ENCODE measurements at places on chromosomes 5 and 9.

DNA sequence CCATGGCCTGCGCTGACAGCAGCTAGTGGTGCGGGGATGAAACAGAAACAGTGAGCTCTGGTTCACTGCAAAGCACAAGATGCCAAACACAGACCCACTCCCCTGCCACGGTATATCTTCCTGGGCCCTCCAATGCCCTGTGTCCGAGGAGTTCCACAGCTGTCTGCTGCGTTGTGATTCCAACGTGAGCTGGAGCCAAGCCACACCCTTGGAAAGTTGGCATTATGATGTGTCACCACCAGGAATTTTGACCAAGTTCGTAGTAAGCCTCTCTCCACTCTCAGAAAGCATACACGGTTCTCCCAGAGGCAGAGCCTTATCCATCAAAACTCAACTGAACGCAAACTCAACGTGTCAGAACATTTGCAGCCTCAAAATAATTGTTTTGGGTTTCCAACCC is 55.6 kb downstream of the MACROH2A1 start:
- no peak for DNase-seq

DNA sequence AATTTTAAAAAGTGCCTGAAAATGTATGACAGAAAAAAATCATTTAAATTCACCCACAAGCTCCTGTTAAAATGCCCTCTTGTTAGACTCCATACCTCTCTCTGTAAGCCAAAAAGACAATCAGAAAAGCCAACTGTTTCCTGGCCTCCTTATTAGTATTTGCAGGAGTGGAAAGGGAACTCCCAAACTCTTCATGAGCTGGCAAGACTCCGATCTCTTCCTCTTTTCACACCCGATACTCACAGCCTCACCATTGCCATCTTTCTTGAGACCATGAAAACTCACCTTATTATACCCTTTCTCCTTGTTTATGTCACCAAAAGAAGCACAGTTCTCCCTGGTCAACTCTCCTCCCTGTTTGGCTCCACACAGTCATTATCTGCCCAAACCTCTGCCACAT is 197.8 kb downstream of the DMAC1 start:
- DNase-seq = no peak

DNA sequence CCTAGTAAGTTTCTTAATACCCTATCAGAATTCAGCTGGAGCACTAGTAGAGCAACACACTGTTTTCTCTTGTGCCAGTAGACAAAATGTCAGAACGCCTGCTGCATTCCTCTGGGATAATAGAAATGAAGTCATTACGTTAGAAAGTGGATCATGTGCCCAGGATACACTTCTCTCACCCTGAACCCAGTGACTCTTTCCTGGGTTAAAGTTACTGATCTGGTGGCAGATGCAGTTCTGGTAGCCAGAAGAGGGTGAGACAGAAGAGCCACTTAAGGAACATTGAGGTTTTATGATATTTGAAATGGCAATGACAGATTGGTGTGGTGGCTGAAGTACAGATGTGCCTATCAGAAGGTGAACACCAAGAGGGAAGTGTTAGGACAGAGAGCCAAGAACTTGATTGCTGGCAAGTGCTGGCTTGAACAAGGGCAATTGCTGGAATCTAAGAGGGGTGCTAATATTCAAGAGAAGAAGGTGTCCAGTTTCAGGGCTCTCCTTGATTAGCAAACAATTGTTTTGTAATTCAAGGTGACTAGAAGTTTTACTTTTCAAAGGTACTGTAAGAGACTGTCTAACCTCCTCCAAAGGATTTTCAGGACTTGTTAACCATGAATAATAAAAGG is 93.7 kb upstream of the ERBIN start:
- no peak for DNase-seq

DNA sequence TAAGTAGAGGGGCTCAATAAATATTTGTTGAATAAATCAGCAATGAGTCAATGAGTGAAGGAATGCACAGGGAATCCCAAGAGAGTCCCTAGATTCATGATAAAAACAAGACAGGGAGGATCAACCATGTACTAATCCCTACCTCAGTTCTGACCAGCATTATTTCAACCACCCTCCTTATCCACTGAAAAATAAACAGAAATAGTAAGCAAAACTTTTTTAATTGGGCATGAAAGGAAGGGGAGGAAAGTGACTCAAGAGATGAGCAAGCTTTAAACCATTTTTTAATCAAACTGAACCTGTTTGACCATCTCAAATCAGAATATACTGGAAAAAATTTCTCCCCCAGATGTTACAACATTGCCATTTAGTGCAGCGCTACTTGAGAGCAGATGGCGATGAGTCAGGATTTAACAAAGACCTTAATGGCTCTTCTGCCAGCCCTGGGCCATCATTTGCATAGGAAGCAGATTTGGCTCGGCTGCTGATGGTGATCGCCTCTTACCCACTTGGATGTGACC is 194.8 kb upstream of the SLC30A5 start:
- no peak for DNase-seq

DNA sequence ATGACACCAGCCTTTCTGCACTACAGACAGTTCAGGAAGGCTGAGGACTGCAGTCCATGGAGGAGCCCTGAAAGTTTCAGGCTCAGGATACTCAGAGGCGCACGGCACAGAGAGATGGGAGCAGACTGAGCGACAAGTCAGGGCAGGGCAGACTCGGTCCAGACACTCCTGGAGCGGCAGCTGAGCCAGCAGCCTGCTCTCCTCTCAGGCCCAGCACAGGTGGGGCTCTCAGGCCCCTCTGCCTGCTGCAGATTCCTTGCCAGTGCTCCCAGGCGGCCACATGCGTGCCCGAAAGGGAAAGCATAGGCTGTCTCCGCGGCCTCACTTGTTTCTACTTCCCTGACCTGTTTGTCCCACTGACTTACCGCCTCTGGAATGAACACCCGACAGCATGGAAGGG is 228.3 kb downstream of the IRX2 start:
- DNase-seq = no peak

DNA sequence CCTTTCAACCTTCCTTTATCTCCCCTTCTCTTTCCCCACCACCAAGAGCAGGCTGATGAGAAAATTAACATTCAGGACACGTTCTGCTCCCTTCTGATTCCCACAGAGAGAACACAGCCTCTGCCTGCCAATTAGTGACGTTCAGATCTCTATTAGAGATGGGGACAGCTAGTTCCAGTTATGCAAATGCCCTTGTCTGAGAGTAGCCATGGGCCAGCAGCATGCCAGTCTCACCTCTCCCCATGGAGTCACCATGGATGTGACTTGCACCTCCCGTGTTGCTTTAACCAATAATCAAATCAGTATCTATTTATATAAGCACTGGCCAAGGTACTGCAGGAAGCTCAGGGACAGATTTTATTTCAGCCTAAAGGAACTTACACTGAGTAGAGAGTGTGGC is 61.3 kb downstream of the KCNIP1 start:
- no peak for DNase-seq

DNA sequence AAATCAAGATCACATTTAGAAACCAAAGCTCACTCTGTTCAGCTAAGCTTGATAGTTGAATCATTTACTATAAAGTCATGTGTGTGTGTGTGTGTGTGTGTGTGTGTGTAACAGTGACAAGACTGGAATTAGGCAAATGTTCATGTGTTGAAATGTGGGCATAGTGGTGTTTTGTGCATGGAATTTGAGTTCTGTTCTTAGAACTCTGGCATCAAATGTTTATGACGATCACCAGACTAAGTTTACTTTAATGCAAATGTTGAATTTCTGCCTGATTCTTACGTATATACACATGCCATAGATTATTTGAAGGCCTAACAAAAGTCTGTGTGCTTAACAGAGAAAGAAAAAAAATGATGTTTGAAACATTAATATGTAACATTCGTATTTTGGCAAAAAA is 72.8 kb upstream of the COL5A1 start:
- no peak for DNase-seq

- DNase-seq = no peak
These were observed 43.5 kb downstream of the IRX1 start for GRCh38 chr5:3639175-3639574.

DNA sequence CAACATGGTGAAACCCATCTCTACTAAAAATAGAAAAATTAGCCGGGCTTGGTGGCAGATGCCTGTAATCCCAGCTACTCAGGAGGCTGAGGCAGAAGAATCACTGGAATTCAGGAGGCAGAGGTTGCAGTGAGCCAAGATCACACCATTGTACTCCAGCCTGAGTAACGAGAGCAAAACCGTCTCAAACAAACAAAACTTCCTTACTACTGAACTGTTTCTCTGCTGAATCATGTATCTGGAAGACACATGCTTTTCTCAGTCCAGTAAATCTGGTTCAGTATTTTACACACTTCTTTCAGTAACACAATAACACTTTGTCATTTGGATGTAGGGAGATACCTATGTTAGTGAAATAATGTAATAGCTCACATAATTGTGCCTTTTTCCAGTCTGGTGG is 7.9 kb downstream of the TRMT10B start:
- no peak for DNase-seq

DNA sequence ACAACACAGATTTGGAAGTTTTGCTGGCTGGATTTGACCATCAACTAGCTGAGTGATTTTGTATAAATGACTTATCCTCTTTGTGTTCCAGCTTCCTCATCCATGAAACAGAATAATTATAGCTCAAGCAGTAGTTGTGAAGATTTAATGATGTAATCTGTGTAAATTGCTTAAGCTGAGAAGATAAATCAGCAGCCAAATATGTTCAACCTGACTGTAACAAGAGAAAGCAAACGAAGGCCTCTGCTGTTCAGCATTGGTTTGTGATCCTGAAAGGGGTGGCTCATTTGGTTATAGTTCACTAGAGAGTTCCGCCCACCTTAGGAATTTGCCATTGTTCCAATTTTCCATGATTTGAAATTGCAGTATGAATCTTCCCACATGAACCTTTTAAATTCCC is 75.7 kb upstream of the CCDC112 start:
- DNase-seq = no peak

- DNase-seq = no peak
These were observed 60.5 kb downstream of the ACER2 start for GRCh38 chr9:19469271-19469670.

GRCh38 chr5:87661784-87662566 is 249.2 kb upstream of the CCNH start:
- no peak for DNase-seq

- DNase-seq = no peak
These were observed 96.7 kb downstream of the MVB12B start for GRCh38 chr9:126423142-126423915.

DNA sequence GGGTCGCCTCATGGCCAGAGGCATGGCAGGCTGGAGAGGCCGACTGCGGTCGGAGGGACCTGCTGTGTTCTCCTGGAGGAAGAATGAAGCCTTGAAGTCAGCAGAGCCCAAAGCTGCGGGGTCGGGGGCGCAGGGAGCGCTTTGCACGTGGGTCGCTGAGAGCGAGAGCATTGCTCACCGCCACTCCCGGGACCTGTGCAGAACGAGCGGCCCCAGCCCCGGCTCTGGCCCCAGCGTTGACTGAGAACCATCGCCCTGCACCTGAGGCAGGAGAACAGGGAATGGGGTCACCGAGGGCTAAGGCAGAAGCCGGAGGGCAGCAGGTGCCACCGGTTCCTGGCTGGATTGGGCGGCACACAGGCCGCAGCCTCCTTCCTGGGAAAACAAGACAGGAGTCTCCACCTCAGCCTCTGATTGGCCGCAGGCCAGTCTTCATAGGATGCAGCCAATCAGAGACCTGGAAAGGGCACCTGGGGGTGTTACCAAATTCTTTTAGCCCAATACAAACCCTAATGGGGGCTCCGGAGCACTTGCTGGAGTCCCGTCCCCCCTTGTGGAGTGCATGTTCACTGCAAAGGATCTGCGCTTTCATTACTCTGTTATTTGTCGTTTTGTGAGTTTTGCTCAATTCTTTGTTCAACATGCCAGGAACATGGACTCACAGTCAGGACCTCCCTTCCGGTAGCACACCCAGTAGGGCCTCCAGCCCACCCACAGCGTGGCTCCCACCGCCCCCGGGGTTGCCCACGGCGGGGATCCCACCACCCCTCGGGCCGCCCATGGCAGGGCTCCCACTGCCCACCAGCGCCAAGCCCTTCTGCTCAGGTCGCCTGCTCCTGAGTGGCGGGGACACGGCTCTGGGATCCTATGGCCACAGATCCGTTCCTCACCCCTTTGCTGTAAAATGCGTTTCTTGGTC is 24.7 kb upstream of the SLC6A19 start:
- no peak for DNase-seq

GRCh38 chr9:20331095-20331685 is 291.1 kb downstream of the MLLT3 start:
- DNase-seq = no peak

- no peak for DNase-seq
These were observed 8.0 kb upstream of the ZNF366 start for GRCh38 chr5:72515211-72515610.

DNA sequence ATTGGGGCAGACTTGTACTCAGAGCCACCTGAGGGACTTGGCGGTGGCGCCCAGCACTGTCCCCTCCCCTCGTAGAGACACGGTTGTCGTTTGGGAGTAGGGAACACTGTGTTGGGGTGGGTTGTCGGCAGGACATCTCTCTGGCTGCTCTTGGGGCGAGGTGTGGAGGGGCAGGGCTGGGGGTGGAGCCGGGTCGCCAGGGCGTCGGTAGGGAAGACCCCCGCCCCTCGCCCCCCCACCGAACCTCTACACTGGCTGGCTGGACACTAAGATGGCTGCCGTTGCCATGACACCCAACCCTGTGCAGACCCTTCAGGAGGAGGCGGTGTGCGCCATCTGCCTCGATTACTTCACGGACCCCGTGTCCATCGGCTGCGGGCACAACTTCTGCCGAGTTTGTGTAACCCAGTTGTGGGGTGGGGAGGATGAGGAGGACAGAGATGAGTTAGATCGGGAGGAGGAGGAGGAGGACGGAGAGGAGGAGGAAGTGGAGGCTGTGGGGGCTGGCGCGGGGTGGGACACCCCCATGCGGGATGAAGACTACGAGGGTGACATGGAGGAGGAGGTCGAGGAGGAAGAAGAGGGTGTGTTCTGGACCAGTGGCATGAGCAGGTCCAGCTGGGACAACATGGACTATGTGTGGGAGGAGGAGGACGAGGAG is 778 bp downstream of the TRIM41 start:
- DNase-seq = no peak

DNA sequence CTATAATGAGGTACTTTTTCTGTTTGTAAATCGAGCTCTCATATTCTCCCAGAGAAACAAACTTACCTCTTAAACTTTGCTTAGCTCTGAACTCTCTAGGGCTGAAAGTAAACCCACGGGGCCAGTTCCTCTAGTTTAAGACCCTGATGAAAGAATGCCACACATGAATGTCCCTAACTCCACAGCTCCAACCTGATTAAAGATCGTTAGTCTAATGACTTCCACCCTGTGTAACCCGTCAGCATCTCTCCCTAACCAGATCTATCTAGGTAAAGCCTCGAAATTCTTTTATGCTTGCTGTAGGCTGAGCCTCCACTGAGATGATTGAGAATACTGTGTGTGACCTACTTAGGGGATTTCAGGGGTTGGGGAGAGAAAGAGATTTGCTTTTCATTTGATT is 27.0 kb downstream of the ADRA1B start:
- DNase-seq = no peak

DNA sequence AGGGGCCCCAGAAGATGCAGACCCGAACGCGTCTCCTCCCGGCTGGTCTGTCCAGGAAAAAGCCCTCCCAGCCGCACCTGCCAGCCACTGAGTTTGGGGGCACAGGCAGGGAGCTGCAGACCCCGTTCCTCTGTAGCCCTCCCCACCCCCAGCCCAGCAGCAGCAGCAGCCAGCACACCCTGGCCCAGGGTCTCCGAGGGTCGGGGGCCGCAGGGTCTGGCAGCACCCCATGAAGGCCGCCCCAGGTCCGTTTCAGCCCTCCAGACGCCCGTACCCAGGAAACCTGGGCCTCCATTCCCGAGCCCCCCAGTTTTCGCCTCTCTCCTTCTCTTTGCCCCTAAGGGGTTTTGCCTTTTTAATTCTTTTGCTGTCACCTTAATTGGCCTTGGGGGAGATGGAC is 19.7 kb downstream of the EXD3 start:
- no peak for DNase-seq

GRCh38 chr9:4349816-4350418 is 50.0 kb upstream of the GLIS3 start:
- DNase-seq = no peak
